ENCODE measurements at places on chromosomes 11 and 22. TPM values are rescaled to one million over a fixed set of nuclear protein-coding genes. Genes with fewer than 3 reads are reported as not detected.

GRCh38 chr11:48054994-48055291 is 74.6 kb downstream of the PTPRJ start:
- DNase-seq: no peak

DNA sequence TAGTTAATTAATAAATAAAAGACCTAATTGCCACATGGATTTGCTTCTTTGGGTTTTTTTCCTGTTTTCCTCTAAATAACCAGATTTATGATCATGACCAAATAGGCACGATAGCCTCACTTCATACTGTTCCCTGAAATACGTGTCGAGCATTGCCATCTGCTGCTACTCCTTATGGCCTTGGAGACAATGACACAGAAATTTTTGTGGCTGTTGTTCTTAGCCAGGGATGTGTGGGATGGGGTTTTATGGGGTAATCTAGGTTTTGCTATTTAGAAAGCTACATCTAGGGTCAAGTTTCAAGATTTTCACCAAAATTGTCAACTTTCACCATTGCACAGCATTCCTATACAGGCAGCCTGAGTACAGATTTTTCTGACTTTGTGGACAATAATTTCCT is 145.2 kb downstream of the DBX1 start:
- no peak for DNase-seq

DNA sequence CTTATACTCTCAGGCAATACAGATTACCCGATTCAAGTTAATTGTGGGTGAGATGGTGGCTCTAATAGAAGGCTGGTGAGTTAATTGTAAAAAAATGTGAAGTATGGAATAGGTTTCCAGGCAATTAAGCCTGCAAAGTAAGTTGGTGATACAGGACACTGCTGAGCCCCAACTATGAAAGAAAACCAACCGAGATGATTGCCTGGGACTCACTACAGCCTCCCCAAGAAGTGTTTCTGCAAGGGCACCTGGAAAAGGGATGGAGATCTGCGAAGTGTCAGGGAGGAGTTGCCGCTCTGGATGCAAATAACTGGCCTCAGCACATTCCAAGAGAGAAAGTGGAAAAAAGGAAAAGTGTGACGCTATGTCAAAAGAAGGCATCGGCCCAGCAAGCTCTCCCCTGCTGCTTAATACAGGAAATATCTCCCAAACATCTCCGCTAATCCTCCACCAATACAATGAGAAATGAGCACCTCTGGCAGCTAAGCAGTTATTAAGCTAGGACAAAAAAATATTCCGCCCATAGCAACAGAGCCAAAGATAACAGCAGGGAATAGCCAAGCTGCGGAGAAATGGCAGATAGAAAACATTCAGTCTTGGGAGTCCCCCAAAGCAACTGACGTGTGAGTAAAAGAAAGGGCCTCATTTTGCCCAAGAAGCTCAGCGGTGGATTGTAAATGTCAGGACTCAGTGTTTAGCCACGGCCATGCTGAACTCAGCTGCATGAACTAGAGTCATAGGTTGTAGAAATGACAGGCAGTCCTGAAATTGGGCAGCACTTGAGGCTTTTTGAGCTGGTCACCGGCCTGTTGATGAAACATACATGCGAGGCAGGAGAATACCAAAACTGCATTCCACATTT is 133.7 kb downstream of the SNX19 start:
- DNase-seq: peak; percentile 11

DNA sequence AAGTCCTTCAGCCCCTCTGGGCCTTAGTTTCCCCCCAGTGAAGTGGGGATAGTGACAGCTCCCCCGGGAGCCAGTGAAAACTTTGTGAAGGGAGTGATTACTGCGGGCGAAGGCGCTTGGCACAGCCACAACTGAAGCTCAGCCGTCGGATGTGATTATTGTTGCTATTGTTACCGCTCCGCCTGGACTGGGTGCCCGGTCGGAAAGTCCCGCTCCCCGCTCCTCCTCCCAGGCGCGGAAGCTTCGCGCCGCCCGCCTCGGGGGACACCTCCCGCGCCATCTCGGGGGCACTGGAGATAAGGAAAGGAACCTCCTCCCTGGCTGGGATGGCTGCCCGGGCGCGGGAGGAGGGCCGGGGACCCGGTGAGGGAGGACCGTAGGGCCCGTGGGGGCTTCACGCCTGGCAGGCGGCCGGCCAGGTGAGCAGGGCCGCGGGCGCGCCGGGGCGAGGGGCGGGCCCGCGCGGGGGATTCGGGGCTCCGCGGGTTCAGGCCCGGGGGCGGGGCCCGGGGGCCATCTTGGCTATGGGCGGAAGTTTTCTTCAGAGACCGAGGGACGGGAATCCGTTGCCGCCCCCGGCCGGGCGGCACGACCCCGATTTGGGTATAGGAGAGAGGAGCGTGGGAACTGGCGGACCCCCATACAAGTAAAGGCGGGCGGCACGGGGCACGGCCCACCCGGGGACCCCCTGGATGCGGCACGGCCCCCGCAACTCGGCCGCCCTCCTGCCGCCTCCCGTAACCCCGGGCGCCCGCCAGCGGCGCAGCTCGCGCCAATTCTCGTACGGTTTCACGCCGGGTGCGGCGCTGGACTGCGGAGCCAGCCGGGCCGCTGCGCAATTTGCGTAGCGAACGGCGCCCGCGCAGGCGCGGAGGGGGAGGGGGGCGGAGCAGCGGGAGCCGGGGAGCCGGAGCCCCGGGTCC is at the start of gene GPR137:
Gene GPR137, plus strand, starts transcription at position 887 of the 923 bp plus-strand sequence. CDS start 677 bp downstream, outside the sequence.
- DNase-seq: peak; percentile 92

- DNase-seq: peak; percentile 28
Measured at GRCh38 chr22:46854125-46854870, 91.8 kb downstream of the TBC1D22A start.

DNA sequence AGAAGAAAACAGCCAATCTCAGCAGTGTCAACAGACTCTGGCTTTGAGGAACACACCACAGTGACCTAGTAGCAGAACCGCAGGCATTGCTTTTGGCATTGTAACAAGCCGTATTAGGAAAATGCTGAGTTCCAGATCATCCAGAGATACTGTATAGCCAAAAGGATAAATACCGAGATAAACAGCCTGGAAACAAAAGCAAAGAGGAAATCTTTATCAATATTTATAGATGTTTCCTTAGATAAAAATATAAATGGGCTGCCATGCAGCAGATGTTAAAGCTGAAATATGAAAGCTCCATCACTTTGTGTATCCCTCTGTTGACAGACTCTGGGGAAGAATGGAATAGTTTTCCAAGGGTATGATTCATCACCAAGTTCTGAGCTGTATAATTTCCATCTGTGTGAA is 98.9 kb upstream of the TP53AIP1 start:
- DNase-seq: no peak

NCAM1 gene
- 0.33 TPM for total RNA-seq

DNA sequence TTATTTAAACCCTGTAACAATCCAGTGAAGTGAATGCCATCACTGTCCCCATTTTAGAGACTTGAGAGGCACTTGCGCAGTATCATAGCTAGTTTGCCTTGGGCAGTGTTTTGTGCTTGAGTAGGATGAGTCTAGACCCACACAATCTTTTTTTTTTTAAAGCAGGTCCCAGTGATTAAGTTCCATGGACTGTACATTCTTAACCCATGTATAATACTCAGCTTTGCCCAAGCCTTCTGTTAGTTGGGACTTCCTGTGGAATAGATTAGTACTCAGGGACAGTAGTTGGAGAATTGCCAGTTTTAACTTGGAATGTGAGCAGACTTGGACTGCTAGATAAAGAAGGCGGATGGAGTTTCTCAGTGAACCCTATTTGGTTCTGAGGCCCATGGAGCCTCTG is 108.6 kb upstream of the RASSF10 start:
- peak; percentile 55 for DNase-seq

GRCh38 chr11:77407613-77408012 is 66.3 kb downstream of the PAK1 start:
- peak; percentile 56 for DNase-seq

GRCh38 chr22:50503475-50504145 is 3.9 kb downstream of the LMF2 start:
- DNase-seq: no peak

- no peak for DNase-seq
Measured at GRCh38 chr11:134412203-134413042, at the start of gene B3GAT1. Gene B3GAT1, minus strand, starts transcription at chr11:134412242. Its CDS starts 24,583 bp downstream, at chr11:134387659.

- no peak for DNase-seq
Measured at GRCh38 chr22:44459551-44459950, 38.5 kb downstream of the RTL6 start.

DNA sequence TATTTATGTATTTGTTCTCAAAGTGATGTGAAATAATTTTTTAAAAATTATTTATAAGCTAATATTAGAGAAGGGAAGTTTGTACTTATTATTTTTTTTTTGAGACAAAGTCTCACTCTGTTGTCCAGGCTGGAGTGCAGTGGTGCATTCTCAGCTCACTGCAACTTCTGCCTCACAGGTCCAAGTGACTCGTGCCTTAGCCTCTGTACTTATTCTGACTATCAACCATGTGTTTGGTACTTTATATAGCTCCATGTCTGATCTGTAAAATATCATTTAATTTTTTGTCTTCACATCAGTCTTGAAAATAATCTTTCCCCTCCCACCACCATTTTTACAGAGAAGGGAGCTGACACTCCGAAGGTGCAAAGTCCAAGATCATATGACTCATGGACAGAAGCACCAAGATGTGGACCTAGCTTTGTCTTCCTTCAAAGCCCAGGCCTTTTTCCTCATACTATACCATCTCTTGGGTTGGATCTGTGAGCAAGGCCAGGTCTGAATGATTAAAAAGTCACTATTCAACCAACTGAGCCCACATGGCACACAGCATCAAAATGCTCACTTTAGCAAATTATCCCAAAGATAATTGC is 32.4 kb upstream of the EED start:
- no peak for DNase-seq

DNA sequence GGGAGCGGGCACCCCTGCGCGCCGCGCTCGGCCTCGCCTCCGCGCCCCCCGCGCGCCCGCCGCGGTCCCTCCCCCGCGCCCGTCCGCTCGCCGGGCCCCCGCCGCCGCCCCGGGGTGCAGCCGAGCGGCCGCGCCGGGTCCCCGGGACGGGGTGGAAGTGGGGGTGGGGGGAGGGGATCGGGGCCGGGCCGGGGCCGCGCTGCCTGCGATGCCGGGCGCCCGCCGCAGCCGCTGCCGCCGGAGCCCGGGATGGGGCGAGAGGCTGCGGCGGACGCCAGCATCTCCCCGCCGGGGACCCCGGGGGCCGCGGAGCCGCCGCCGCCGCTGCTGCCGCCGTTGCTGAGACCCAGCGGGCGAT is 365 bp downstream of the MGAT3 start:
- DNase-seq: no peak

- peak; percentile 34 for DNase-seq
Measured at GRCh38 chr22:31119026-31119717, 3.6 kb upstream of the INPP5J start.

RAB30 gene
- total RNA-seq: 3.2 TPM

GRCh38 chr11:45502226-45502545 is 163.2 kb downstream of the CHST1 start:
- no peak for DNase-seq

- no peak for DNase-seq
Measured at GRCh38 chr11:95699631-95700470, 89.7 kb downstream of the FAM76B start.

- no peak for DNase-seq
Measured at GRCh38 chr11:27277843-27278242, 85.2 kb downstream of the CCDC34 start.

DNA sequence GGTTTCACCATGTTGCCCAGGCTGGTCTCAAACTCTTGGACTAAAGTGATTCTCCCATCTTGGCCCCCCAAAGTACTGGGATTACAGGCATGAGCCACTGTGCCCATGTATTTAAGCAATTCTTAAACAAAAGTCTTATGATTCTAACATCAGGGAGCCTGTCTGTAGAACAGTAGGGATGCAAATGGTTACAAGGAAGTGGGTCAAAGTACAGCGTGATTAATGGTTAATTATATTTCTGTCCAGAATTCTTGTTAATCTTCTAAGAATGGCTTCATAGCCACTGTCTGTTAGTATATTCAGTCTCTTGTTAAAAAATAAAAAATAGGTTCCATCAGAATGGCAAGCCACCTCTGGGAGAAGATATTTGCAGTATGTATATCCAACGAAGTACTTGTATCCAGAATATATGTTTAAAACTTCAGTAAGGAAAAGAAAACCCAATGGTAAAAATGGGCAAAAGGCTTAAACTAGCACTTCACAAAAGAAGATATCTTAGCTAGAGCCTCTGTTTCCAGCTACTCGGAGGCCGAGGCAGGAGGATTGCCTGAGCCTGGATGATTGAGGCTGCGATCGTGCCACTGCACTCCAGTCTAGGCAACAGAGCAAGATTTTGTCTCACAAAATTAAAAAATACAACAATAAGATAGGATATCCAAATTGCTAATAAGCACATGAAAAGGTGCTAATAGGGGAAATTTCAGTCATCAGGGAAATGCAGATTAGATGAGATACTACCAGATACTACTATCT is 22.9 kb downstream of the ATG13 start:
- no peak for DNase-seq

MYO7A gene
- total RNA-seq: 3.5 TPM

GRCh38 chr11:111393096-111393495 is 14.0 kb upstream of the POU2AF1 start:
- DNase-seq: peak; percentile 79

GRCh38 chr11:69526453-69526810 is 45.0 kb downstream of the LINC01488 start:
- DNase-seq: no peak

OR51E2 gene
- not detected for total RNA-seq

ACR gene
- total RNA-seq: not detected

- DNase-seq: no peak
Measured at GRCh38 chr11:117835576-117835975, 11.0 kb upstream of the FXYD2 start.

GRCh38 chr22:28155808-28156207 is 236.8 kb upstream of the PITPNB start:
- DNase-seq: no peak

CBLIF gene
- total RNA-seq: not detected

- no peak for DNase-seq
Measured at GRCh38 chr11:11237070-11237832, 115.8 kb downstream of the CSNK2A3 start.

DNA sequence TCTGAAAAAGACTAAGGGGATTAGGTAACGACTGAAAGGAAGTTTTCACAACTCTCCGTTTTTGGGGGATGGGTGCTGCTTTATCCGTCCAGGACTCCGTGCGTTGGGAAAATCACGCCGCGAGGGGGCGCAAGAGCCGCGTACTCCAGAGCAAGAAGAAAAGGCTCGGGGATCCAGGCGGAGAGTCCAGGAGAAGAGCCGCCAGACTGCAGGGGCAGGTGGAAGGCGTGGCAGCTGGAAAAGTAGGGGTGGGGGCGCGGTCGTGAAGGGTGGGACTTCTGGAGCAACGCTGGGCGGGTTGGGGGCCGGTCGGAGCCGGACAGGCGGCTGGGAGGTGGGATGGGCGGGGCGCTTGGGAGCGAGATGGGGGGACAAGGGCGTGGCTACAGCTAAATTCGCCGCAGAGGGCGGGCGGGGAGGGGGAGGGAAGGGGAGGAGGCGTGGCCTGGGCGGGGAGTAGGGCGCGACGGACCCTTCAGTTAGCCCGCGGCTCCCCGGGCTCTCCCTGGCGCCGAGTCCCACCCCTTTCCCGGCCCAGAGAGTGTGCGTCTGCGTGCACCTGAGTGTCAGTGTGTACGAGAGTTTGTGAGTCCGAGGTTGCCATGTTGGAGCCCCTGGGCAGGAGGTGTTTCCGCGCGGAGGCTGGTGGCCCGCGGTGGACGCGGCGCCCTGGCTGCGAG is 613 bp upstream of the ARHGEF17 start:
- DNase-seq: peak; percentile 99

Measured in PC-9 (cell line).